ENCODE measurements at places on chromosomes 5 and 9.

DNA sequence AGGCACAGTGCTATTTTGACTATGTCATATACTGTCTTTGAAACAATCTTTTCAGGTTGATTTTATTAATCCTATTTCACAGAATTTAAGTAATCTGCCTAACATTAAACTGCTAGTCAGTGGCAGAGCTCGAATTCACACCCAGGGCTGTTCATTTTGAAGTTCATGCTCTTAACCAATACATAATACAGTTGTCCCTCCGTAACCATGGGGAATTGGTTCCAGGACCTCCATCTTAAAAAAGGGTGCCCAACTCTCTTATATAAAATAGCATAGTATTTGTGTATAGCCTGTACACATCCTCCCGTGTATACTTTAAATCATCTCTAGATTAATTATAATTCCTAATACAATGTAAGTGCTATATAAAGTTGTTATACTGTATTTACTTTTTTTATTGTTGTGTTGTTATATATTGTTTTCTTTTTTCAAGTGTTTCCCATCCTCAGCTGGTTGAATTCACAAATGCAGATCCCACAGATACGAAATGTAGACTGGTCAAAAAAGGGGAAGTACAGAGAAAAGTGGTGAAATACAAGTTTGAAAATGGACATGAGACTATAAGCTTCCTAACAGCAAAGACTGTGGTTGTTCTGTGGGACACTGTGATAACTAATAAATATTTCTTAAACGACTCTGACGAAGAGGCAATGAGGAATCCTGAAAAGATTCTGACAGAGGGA lies 18.3 kb downstream of the RFX3 start:
- no peak for DNase-seq

- DNase-seq = no peak
Observed at GRCh38 chr9:72092820-72093219, 32.4 kb upstream of the C9orf57 start.

- peak; percentile 15 for DNase-seq
Observed at GRCh38 chr5:36240779-36241630, 720 bp downstream of the NADK2 start.

GRCh38 chr5:93800988-93801811 lies 59.8 kb upstream of the POU5F2 start:
- peak; percentile 42 for DNase-seq

All from activated CD4-positive, alpha-beta T cell treated with anti-CD3 and anti-CD28 coated beads, Interleukin-2, Interleukin-4, amounts not matched to agents 100 ng/mL and 50 ng/mL, durations not matched to agents 16 hours and 8 hours (primary cell).